ENCODE measurements at places on chromosomes 7 and 10.

GRCh38 chr7:110797656-110798055 is 293.3 kb upstream of the LRRN3 start:
- no peaks in the 10 kb centered on the region for H3K27me3 ChIP-seq
- no peak overlapping the region for H3K27ac ChIP-seq
- H3K4me3 ChIP-seq = no peak overlapping the region
- H3K4me1 ChIP-seq = no peaks in the 10 kb centered on the region
- no peaks in the 10 kb centered on the region for H3K36me3 ChIP-seq

- peaks cover 18% of the 10 kb centered on the region for H3K27me3 ChIP-seq
- no peaks in the 10 kb centered on the region for H3K36me3 ChIP-seq
- no peak overlapping the region for H3K27ac ChIP-seq
- peak overlapping the region; percentile 84 for H3K4me3 ChIP-seq
- peaks cover 16% of the 10 kb centered on the region for H3K4me1 ChIP-seq
- no peak for DNase-seq
Observed at GRCh38 chr7:115476671-115477181, 553.8 kb downstream of the TFEC start.

DNA sequence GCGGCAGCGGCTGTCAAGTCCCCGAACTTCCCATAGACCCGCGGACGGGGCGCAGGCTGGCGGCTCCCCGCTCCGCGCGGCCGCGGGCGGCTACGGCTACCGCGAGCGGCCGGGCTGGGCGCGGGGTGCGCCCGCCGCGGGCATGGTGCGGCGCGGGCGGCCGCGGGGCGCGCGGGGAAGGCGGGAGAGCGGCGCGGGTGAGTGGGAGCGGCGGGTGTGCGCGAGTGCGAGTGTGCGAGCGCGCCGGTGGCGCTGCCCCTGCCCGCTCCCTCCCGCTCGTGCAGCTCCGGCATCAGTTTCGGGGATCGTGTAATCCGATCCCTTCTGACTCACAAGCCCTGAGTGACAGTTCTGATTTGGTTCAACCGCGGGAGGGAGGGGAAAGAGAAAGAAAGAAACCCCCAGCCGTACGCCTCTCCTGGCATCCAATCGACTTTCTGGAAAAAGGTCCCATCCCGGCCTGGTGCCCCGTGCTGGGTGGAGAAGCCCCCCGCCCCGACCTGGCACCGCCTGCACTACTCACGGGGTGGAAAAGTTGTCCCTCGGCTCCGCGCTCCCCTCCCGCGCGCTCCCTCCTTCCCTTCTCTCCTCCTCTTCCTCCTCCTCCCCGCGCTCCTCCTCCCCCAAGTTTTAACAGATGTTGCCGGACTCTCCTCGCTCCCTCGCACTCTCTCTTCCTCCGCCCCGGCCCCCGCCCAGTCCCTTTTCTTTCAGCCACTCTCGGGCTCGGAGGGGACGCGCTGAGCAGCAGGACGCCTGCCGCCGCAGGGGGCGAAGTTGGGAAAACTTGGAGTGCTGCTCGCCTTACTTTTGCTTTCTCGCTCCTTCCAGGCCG is at the start of gene GLI3:
Gene GLI3 (minus strand): TSS at position 234 of the 835 bp plus-strand sequence. CDS start 13,956 bp downstream, outside the sequence.
- peak within 1 kb of the TSS; percentile 97 for H3K27ac ChIP-seq

DNA sequence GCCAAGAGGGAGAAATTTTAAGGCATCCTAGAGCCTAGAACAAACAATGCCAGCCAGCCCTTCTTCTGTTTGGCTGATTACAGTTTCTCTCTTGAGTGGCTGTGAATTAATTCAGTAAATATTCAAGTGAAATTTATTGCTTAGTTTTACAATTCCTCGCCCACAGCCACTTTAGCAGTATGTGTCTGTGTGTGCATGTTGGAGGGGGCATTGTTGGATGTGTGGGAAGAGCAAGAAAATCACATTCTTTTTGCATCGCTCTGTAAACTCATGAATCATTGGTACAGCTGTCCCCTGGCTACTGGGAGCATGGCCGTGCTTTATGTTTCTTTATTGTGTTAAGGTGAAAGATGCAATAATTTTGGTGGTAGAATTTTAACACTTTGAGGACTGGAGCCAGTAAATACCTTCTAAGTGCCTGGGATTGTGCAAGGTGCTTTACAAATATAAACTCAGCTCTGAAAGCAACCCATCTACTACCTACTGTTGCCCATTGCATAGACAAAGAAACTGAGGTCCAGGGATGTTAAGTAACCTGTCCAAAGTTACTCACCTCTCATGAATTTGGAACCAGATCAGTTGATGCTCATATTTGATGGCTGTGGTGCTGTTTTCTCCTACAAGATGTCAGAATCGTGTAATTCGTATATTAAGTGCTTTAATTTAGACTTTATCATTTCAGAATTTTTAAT is 89.9 kb upstream of the BTBD16 start:
- no peaks in the 10 kb centered on the region for H3K36me3 ChIP-seq
- H3K27me3 ChIP-seq = no peaks in the 10 kb centered on the region
- H3K4me1 ChIP-seq = peaks cover 78% of the 10 kb centered on the region
- H3K27ac ChIP-seq = peak overlapping the region; percentile 80
- peak overlapping the region; percentile 33 for H3K4me3 ChIP-seq
- DNase-seq = no peak

DNA sequence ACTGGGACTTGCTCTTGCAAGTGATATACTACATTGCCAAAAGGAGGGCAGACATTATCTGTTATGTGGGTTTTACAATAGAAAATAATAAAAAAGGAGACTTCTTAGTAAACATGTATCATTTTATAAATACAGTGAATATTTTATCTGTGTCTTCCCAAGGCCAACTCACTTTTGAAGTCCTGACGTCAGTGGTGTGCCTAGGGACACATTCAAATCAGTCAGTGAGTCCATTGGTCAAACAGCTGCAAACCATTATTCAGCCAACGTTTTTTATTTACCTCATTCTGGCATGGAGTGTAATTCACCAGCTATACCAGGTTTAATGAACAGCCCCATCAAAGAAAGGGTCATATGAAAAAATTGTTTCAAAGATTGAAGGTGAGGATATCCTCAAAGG is 263.7 kb downstream of the IPMK start:
- peaks cover 4% of the 10 kb centered on the region for H3K27me3 ChIP-seq
- no peaks in the 10 kb centered on the region for H3K36me3 ChIP-seq
- H3K27ac ChIP-seq = no peak overlapping the region
- H3K4me3 ChIP-seq = no peak overlapping the region
- no peak for DNase-seq

DNA sequence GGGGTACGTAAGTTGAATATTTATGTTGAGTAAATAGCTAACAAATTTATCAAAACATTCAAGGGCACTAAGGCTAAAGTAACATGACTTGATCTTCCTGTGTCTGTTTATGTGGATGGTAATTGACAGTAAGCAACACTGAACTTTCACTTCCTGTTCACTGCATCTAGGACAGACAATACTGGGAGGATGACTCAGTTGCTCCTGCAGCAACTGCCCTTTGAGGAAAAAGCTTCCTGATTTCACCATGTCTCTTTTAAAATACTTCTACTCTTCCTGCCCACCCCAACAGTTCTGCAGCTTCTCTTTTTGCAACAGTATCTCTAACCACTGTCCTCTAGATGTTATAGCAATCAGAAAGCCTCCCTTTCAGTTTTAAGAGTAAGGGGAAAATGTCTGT is 76.6 kb upstream of the HGF start:
- peaks cover 16% of the 10 kb centered on the region for H3K4me1 ChIP-seq
- no peak overlapping the region for H3K27ac ChIP-seq
- H3K27me3 ChIP-seq = no peaks in the 10 kb centered on the region

GRCh38 chr7:151225948-151226510 is 976 bp downstream of the ABCF2 start:
- no peak for DNase-seq
- peak overlapping the region; percentile 95 for H3K4me3 ChIP-seq
- peaks cover 24% of the 10 kb centered on the region for H3K4me1 ChIP-seq
- no peaks in the 10 kb centered on the region for H3K27me3 ChIP-seq
- peaks cover 44% of the 10 kb centered on the region for H3K36me3 ChIP-seq

DNA sequence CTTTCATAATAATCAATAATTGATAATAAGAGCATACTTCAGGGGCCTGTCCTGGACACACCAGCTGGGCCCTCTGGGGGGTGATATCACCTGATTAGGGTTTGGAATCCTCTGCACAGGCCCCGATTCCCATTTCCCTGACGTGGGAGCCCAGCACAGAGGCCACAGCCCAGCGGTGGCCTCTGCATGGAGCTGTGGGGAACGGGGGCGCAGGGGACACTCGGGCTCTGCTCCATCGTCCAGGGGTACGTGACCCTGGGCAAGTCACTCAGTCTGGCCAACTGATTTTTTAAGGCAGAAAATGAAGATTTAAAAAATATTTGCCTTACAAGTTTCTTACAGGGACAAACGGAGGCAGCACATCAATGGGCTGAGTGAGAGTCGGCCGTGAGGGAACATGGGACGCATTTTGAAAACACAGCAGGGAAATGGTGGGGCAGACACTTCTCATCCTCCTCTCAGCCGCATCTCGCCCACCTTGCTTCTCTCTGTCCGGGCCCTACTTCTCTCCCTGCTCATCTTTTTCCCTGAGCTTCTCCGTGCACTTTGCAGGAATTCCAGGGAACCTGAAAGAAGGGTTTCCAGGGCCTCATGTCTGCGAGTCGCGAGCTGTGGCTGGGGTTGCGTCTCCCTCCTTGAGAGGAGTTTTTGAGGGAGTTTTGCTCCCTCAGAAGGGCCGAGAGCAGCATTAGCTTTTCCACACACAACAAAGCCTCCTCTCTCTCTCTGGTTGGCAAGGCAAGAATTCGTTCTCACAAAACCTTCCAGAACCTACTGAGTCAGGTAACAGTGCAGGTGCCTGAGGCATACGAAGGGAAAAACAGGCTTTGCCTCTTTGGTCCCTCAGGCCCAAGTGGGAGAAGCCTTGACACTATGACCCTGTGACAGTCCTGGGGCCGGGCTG is 312.0 kb downstream of the WDR37 start:
- DNase-seq = no peak
- H3K27me3 ChIP-seq = no peaks in the 10 kb centered on the region
- H3K4me1 ChIP-seq = peaks cover 19% of the 10 kb centered on the region
- H3K36me3 ChIP-seq = no peaks in the 10 kb centered on the region

- H3K27me3 ChIP-seq = no peaks in the 10 kb centered on the region
- H3K4me3 ChIP-seq = no peak overlapping the region
- H3K4me1 ChIP-seq = peaks cover 28% of the 10 kb centered on the region
- peak overlapping the region; percentile 75 for H3K27ac ChIP-seq
Observed at GRCh38 chr10:11798845-11799735, 24.1 kb upstream of the PROSER2 start.

Measured in WTC11 (cell line).